ENCODE measurements at places on chromosomes 2 and 18.

DNA sequence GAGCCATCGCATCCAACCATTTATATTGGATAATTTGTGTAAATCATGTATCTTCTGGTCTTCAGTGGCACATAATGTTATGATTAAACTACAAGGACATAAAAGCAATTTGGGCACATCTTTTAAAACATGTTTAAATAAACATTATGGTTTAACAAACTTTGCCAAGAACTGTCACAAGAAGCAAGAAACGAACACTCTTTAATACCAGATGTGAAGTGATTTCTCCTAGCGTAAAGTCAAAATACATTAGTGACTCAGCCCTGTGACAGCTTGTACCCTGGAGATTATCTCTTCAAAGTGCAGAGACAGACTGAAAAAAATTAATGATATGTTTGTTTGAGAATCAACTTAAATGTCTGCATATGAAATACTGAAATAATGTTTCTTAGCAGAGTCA is 39.9 kb downstream of the DSEL start:
- no peak for DNase-seq

DNA sequence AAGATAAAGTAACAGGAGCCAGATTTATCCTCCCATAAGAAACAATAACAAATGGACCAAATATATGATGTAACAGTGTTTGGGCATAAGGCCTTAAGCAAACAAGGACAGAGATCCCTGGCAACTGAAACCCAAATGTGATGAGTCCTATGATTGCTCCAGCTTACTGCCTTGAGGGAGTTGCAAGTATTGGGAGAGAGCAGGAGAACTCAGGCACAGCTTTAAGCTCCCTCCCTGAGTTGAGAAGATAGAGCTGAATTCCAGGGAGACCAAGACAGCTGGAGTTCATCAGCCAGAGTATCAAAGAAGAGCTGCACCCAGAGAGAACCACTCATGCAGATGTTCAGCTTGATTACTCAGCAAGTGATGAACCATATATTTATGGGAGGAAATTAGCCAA is 814.5 kb upstream of the RAB6C start:
- DNase-seq, result no peak

DNA sequence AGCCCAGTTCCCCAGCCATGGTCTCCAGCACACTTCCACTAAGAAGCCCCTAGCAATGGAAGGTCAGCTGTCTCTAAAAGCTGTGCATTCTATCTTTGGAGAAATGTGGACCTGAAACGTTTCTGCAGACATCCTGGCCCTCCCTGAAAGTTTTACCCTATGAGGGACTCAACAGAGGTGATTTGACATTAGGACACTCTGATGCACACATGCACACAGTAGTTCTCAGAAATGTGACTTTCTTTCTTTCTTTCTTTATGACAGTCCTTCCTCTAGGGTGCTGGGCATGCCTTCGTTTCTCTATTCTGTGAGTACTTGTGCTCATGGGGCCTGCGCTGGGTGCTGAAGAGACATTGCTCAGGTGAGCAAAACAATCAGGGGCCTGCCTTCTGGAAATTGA is 857.3 kb downstream of the RNF144A start:
- peak; percentile 65 for DNase-seq

DNA sequence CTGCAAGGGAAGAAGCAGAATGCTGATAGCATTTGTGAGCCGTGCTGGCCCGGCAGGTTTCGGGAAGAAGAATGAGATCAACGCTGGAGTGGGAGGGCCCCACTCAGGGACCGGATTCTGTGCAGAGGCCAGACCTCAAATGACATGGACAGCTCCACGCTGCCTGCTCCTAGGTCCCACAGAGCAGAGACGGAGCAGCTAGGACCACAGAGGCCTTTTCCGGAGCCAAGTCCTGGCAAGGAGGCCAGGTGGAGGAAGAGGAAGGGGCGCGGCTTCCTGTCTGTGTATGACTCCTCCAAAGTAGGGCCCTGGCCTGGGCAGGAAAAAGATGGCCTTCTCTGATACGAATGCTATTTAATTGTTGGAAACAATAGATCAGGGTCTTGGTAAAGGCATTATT is 139.9 kb downstream of the LRRC30 start:
- DNase-seq, result no peak

DNA sequence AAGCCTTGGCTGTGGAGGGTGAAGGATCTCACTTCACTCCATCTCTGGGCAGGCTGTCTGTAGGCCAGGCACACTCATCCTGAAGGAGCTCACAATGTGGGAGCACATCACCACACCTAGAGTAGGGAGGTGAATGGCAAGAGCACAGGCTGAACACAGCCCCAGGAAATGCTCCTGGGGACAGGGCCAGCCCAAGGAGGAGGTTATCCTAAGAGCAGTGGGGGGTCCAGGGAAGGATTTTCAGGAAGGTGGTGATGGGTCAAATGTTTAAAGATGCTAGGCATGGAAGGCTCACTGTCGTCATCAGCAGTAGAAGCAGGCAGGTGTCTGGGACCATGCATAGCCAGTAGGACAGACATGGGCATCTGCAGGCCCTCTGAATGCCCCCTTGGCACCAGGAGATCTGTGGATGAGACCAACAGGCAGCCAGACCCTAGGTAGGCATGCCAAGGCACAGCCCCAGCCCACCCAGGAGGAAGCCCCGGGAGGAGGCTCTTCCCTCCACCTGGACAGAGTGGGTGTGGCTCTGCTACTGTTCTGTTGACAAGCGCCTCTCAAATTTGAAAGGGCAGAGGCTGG is 91.7 kb upstream of the RAB6C start:
- DNase-seq, result no peak

- DNase-seq, result no peak
Observed at GRCh38 chr2:113284476-113284875, 5.8 kb upstream of the PAX8 start.

GRCh38 chr18:75209951-75210258 is 692 bp upstream of the TSHZ1 start:
- no peak for DNase-seq

GRCh38 chr2:179837408-179837807 is 24.0 kb downstream of the ZNF385B start:
- no peak for DNase-seq

- no peak for DNase-seq
Observed at GRCh38 chr2:211835695-211836094, 702.9 kb downstream of the ERBB4 start.

DNA sequence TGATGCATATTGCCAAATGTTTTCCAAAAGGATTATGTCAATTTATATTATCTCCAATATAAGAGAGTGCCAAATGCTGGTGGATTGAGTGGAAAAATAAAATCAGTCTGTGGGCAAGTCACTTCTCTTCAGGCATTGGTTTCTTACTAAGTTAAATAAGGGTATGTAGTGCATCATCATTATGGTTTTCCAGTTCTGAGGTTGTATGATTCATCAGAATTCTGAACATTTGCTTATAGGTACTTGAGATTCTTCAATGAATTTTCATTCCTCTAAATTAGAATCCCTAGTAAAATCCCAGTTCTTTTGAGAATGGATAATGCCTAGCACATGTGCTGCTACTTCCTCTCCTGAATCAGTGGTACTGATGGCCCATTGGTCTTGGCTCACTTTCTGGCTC is 188.9 kb upstream of the OSR1 start:
- DNase-seq, result no peak

GRCh38 chr2:107008843-107009242 is 122.9 kb upstream of the ST6GAL2 start:
- no peak for DNase-seq

DNA sequence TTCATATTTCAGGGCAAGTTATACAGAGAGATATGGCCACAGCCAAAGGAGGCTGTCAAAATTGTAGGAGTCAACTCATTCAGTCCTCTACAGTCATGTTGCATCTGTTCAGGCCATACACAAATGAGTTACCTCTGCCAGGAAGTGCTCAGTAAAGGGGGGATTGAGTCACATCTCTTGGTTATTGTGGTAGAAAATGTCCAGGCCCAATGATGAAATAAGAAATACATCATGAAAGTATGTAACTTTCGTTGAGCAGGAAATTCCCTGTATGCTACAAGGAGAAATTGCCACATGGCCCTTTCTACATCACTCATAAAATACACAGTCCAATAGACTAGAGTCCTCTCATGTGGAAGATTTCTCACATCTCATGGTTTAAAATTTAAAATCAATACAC is 103.9 kb upstream of the COL3A1 start:
- peak; percentile 36 for DNase-seq

DNA sequence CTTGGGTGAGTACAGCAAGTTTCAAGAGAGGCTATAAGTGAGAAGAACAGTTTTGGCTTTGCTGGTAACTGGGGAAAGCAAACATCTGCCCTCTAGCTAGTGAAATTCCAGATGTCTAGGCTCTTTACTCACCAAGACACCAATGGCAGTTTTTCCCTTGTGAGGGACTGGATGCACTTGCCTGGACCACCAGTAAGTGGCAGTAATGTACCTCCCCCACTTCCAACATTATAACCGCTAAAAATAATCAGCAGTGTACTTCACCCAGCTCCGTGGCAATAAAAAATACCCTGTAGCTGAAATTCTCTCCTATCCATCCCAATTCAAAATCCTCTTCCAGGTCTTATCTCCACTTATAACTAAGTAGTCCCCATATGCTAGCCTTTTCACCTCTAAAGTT is 383.9 kb downstream of the ARHGAP15 start:
- DNase-seq, result peak; percentile 24

DNA sequence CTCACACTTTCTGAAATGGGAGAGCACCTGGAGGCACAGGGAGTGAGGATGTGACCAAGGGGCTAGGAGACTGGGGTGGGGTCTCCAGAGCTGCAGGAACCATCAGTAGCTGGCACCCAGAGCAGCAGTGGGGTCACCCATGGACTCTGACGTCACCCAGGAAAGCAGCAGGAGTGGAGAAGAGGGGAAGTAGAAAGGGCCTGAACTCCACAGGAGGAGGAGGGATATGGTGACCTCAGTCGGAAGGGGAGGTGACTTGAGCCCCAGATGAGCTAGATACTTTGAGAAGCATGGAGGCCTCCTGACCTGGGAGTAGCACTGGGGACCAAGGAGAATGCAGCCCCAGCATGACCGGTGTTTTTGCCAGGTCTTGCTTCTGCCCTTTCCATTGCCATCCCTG is 8.8 kb downstream of the NMUR1 start:
- DNase-seq, result no peak

DNA sequence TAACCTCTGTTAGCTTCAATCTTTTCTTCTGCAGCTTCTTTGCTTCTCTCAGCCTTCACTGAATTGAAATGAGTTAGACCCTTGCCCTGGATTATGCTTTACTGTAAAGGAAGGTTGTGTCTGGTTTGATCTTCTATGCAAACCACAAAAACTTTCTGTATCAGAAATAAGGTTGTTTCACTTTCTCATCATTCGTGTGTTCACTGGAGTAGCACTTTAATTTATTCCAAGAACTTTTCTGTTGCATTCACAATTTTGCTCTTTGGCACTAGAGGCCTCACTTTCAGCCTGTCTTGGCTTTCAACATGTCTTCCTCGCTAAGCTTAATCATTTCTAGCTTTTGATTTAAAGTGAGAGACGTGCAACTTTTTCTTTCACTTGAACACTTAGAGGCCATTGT is 365.3 kb downstream of the TDRD15 start:
- DNase-seq, result peak; percentile 2

DNA sequence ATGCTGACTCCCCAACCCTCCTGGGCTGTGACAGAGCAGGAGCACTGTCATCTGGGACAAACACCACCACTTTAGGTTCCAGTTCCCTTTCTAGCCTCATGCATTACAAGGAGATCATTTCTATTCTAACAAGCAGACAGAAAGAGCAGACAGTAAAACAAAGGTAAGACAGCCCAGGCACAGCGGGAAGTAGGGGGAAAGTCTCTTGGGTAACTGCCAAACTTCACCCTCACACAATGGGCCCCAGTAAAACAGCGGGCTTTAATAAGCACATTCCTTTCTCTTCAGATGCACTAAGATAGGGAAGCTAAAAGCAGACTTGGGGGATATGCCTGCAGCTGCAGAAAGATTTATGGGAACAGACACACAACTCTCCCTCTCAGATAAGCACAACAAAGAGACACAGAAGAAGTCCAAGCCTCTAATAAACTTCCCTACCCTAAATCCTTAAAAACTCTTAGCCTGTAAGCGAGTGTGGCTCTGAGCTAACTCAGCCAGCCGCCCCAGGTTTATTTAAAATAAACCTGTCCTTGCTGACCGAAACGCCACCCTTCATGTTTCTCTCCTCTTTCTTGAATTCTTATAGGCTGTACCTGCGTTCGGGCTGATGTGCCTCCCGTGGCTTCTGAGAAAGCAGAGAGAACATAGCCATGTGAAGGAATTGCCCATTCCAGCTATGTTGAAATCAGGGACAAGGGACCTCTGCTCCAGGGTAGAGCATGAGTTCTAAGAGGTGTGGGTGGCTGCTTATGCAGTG is 726.8 kb upstream of the DDX18 start:
- no peak for DNase-seq

- DNase-seq, result no peak
Observed at GRCh38 chr2:126482582-126483464, 173.1 kb upstream of the GYPC start.

- DNase-seq, result no peak
Observed at GRCh38 chr18:73381016-73381698, 513.4 kb upstream of the NETO1 start.

DNA sequence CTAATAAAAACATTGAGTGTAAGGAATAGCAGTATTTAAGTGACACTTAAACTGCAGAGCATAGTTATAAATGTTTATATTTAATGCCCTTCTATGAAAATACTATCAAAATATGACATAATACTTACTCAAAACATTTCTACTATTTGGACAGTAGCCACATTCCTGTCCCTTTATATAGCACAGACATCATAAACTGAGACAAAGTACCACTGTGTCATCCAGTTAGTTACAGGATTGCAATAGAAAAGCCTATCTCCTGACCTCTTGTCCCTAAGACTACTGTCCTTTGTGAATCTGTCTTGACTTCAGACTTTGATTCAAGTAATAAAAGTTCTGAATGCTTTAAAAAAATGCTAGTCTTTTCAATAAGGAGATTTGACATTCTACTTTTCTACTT is 1528.5 kb upstream of the NXPH2 start:
- no peak for DNase-seq

DNA sequence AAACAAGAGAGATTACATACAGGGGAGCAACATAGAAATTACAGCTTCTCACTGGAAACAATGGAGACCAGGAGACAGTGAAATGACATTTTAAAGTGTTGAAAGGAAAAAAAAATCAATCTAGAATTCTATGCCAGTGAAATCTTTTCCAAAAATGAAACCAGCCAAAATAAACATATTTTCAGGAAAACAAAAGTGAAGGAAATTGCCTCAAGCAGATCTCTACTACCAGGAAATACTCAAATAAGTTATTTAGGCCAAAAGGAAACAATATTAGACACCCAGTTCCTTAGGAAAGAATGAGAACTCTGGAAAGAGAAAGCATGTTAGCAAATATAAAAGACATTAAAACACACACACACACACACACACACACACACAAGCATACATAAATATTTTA is 339.9 kb upstream of the NCKAP5 start:
- no peak for DNase-seq

- no peak for DNase-seq
Observed at GRCh38 chr2:201513271-201513670, 61.7 kb downstream of the STRADB start.

All from activated CD4-positive, alpha-beta T cell treated with anti-CD3 and anti-CD28 coated beads, Interleukin-2, Interleukin-4, amounts not matched to agents 100 ng/mL and 50 ng/mL, durations not matched to agents 16 hours and 8 hours (primary cell).